ENCODE measurements at places on chromosomes 4 and X. TPM values are rescaled to one million over a fixed set of nuclear protein-coding genes. Genes with fewer than 3 reads are reported as not detected.

The RS1 gene
- total RNA-seq: not detected

The TLR1 gene
- total RNA-seq: 4.3 TPM

GRCh38 chr4:137927972-137928371 lies 314.2 kb downstream of the SLC7A11 start:
- DNase-seq: no peak

DNA sequence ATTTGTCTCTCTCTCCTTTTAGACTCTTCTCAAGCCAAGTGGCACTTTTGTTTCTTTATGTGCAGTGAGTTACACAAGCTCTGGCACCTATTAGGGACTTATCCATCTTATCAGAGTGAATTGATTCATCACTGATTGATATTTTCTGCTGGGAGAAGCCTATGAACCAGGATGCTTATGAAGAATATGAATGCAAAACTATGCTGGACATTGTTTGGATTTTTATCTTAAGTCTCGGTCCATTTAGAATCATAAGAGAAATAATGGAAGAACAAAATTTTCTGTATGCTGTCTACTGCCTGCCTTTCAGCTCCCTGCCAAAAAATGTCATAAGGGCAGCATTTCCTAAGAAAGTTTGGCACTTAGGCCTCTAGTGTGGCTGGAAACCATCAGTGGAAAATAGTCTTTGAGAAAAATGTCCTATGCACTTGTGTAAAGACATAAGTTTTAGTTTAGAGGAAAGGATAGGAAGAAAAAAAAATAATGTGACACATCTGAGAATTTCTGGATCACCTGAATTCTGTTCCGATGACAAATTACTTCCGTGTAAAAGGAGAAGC lies 365.7 kb upstream of the MAD2L1 start:
- DNase-seq: no peak

Measured in Daoy (cell line).